Lower lobe of right lung (tissue), 2 donors: ENCODE measurements at places on chromosomes 11 and 22.

- no peak for DNase-seq
Measured at GRCh38 chr11:126466236-126467045, 111.0 kb downstream of the ST3GAL4 start.

GRCh38 chr11:95065336-95065735 is 1.4 kb upstream of the SRSF8 start:
- no peak for DNase-seq

DNA sequence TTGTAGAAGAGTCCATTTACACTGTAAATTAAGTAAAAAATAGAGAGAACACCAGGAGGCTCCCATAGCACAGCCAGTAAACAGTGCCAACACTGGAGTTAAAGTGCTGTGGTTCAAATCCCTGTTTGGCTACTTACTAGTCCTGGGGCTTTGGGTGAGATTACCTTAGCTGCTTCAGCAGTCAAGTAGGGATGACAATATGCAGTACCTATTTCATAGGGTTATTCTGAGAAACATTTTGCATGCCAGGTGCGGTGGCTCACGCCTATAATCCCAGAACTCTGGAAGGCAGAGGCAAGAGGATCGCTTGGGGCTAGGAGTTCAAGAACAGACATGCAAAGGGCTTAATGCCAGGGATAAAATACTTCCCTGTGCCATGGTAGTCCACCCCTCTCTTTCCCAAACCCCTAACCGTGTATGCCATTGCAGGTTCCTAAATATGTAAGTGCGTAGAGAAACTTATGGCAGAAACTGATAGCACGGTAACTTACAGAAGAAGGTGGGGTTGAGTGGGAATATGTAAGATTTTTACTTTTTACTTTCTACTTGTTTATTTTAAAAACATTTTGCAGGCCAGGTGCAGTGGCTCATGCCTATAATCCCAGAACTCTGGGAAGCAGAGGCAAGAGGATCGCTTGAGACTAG is 86.4 kb upstream of the PICALM start:
- no peak for DNase-seq

GRCh38 chr11:72848846-72849466 is 34.7 kb downstream of the ATG16L2 start:
- DNase-seq: no peak

- no peak for DNase-seq
Measured at GRCh38 chr22:46968848-46969247, 206.4 kb downstream of the TBC1D22A start.

DNA sequence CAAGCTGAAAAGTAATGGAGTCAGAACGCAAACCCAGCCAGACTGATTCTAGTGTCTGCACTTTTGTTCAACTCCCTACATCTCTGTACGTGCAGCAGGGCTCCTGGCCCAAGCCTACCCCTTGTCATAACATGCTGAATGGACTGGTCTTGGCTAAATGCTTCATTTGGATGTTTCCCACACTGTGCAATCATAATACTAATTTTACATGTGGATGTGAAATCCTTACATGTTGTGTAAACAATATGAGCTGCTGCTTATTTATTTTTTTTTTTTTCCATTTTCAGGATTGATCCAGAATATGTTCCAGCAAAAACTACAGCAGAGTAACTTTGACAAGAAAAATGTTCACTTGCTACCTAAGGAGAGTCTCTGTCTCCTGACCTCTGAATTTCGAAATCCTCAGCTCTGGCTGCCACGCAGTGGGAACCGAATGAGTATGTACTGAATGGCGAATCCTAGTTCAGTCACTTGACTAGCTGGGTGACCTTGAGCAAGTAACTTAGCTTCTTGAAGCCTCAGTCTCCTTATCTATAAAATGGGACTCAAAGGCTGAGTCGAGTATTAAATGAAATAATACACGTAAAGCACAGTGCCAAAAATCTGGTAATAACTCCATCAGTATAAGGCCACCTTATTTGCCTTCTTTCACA is 133.4 kb downstream of the EHF start:
- no peak for DNase-seq

- DNase-seq: no peak
Measured at GRCh38 chr22:48711031-48711431, 1116.6 kb downstream of the BRD1 start.
